ENCODE measurements at places on chromosomes 1 and 21. TPM values are rescaled to one million over a fixed set of nuclear protein-coding genes. Genes with fewer than 3 reads are reported as not detected.

The CTSS gene
- 42.0 TPM for total RNA-seq

The SLC27A3 gene
- total RNA-seq, result 13.7 TPM

The B3GALT2 gene
- total RNA-seq, result not detected

DNA sequence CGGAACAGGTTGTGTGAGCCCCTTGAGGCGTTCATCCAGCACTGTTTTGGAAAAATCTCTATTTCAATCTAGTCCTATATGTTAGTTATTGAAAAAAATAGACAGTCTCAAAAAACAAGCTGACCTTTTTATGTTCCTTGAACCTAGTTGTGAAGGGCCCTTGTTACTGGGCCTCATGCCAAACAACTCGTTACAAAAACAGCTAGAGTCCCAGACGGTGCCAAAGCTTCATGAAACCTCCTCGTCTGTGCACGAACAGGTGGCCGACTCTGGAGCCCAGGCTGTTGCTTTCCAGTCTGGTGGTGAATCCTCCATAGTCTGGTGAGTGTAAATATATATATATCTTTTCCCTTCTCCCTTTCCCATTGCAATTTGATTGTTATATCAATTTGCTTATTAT, at the start of gene CHIA:
CHIA (plus strand) TSS at position 222 of the 400 bp plus-strand sequence. CDS start 19,617 bp downstream, outside the sequence.
- H3K4me1 ChIP-seq, result no peaks in the 10 kb centered on the region
- H3K27me3 ChIP-seq, result peaks cover 5% of the 10 kb centered on the region
- no peaks in the 10 kb centered on the region for H3K36me3 ChIP-seq
